Dorsolateral prefrontal cortex (tissue), 122 donors: ENCODE measurements at places on chromosomes 12 and 14.

DNA sequence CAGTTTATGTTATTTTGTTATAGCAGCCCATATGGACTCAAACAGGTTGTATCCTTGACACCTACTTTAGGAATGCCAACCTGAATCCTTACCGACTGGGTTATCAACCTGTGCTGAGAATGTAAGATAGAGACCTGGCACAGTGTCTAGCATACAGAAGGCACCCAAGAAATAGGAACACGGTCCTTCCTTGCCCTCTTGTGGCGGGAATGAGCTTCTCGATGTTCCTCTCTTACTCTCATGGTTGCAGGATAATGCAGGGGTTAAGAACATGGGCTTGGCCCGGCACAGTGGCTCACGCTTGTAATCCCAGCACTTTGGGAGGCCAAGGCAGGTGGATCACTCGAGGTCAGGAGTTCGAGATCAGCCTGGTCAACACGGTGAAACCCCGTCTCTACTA lies 6.5 kb downstream of the C12orf43 start:
- no peak for DNase-seq

DNA sequence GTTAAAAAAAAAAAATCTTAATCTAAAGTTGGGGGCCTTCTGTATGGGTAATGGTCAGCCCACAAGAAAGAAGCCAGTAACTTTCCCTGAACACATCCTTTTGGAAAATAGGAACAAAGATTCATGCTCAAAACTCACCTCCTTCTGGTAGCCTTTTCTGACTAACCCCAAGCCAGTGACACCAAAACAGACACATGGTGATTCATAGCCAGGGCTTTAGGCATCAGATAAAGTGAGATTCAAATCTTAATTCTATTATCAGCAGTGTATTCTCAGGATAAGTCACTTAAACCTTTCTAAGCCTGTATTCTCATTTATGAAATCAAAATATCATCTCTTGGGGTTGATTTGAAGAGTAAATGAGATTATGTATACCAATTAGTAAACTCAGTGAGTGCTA lies 4.9 kb downstream of the ATP5MC2 start:
- DNase-seq, result no peak

GRCh38 chr14:77613201-77613600 lies 3.2 kb downstream of the SPTLC2 start:
- DNase-seq, result no peak

DNA sequence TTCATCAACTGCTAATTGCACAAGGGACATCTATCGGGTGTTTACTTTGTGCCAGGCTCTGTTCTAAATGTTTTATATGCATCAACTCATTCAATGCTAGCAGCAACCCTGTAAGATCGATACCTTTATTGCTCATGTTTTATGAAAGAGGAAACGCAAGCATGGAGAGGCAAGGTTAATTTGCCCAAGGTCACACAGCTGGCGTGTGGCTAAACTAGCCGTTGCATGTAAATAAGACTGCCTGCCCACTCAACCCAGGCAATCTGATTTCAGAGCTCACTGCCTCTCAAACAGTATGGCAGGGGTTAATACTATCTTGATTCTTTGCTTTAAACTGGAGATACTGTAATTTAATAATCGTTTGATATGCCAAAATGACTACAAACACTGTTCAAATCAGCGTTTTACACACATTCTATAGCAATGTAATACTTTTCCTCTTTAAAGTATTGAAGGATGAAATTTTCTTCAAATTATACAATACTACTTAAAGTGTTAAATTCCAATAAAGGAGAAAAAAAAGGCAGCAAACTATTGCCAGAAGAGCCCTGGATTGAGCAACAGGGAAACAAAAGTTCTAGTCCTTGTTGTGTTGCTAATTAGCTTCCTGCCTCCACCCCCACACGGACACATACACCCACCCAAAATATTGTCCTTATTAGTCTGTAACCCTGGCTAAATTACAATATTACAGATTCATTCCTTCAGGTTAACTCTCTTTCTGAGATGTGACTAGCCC lies 39.1 kb upstream of the DHRS7 start:
- DNase-seq, result no peak

DNA sequence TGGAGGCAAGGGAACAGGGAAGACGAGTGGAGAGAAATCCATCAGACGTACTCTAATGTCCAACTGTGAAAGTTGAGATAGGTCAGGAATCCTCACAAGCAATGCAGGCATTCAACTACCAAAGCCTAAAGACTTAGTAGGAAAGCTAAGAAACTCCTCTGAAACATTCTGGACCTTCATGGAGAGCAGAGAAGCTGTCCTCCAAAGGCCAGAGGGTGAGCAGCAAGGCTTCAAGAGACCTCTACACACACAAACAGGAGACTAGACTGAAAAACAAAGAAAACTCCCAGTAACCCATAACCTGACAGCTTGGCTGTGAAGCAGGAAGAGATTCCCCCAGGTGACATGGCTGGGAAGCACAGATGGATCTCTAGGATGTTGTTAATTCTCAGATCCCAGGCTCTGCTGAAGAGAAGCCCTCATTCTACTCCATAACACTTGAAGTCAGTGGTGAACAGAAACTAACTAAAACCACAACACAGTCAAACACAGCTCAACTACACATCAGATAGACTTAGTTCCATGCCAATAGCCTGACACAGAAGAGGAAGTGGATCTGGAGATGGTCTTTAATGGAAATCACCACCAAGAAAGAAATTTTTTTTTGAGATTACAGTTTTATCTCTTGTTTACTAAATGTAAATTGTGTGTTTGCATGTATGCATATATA lies 23.2 kb upstream of the LYZ start:
- no peak for DNase-seq
